CD4-positive, alpha-beta T cell treated with Interleukin-17A for 1 hour (primary cell): ENCODE measurements at places on chromosomes 12 and 14.

DNA sequence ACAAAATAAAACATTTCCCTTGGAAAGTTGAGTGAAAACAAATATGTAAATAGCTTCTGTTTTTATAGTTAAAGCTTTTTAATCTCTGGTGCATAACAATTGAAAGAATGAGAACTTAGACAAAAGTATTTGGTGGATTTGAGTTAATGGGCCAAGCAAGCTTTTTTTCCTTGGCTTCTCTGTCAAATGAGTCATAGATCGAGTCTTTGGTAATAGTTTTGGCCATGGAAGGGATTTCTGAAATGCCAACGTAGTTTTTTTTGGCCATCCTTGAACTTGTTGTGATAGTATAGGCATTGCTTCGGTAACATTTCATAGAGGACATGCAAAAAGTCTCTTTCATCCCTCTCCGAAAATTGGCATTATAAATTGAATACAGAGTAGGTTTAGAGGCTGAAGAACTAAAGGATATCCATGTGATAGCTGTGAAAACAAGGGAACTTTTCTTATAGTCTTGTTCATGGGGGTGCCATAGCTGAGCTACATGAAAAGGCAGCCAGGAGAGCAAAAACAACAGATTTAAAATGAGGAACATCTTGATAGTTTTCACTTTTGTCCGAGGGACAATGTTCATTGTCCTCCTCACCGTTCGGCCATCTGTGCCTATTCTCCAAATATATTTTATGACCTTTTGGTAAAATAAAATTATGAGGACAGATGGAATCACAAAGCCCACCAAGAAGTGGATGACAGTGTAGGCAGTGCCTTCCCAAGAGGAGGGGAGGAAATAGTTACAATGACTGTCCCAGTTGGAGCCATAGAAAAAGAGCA, 34.7 kb downstream of the GPR19 start:
- DNase-seq: no peak

GRCh38 chr14:77505031-77505430, 6.4 kb upstream of the ISM2 start:
- DNase-seq: no peak

DNA sequence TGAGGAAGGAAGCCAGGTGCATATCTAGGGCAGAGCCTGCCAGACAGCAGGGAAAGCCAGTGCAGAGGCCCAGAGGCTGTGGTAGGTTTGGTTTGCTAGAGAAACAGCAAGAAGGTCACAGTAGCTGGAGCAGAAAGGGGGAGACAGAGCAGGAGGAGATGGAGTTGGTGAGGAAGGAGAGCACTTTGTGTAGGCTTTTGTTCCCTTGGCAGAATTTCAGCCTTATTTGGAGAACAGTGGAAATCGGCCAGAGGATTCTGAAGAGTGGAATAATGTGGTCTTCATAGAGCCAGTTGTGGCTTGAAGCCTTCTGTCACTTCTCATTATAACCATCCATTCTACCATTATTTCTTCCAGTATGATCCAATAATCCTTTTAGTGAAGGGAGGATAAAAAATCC, 212.9 kb upstream of the FAR2 start:
- no peak for DNase-seq

GRCh38 chr12:80892597-80893445, 44.9 kb downstream of the LIN7A start:
- no peak for DNase-seq

DNA sequence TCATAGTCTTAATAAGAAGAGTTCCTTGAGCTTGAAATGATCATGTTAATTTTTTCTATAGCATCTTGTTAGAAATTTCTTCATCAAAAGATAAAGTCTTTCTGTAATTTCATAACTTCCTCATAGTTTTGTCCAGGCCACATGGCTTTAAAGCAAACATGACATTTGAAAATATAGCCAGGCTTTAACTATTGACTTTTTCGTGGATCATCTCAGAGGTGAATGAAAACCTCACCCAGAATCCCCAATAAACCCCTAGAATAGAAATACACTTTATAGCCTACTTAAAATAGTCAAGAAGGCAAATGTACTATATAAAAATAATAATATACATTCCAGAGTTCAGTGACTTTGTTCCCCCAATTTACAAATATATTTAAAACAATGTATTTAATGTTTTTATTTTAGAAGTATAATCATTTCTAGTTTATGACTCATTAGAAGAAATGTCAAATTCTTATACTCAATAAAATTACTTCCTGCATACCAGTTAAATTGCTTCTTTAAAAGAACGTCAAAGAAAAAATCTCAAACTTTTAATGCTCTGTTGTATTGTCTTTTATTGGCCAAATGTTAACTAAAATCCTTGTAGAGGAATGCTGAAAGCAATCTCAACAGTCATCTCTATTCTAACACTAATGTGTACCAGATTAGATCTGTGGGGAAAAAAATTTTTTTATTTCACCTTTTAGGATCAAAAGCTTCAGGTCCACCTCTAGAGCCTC, 21.6 kb downstream of the EXOC5 start:
- no peak for DNase-seq

DNA sequence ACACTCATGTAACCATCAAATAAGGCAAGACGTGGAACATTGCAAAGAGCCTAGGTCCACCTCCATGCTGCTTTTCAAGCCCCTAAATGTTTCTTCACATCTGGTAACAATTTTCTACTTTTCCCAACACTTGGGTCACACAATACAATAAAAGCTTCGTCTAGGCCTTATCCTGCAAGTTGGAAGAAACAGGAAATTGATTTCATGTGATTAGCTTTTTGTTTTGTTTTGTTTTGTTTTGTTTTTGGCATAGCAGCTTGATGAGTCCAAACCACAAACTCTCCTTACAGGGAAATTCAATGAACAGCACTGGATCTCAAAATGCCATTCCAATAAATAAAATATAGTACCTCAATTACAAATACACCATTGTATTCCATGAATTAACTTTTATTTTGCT, 19.3 kb downstream of the TAS2R50 start:
- DNase-seq: no peak

- no peak for DNase-seq
These were observed 56.4 kb upstream of the KIF21A start for GRCh38 chr12:39499296-39499695.

DNA sequence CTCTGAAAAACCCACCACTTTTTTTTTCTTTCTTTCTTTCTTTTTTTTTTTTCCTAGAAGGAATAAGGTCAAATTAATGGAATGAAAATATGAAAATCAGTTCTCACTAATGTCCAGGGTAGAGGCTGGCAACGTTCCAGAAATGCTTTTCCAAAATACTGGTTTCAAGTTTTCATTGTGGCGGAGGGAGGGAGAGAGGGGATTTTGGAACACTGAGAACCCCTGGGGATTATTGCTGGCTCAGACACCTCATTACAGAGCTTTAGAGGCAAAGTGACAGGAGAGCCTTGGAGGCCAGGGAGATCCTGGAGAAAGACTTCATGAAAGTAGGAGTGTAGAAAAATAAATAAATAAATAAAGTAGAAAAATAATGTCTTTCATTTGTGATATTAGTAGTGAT, 45.4 kb downstream of the ALX1 start:
- DNase-seq: no peak

DNA sequence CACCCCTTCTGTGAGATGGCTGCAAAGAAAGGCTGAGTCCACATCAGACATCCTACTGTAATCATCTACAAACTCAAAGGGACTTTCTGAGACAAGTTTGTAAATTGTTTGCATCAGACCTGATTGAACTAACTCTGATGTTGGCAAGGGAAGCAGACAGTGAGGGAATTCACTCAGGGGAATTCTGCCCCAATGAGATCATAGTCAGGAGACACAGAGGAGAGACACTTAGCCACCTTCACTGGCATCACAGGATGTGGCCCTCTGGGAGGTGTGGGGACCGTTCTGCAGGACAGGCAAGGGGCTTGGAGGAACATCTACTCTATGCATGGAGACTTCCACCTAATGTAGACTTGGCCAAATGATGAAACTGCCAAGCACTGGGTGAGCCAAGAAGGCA, 70.7 kb upstream of the DDX11 start:
- DNase-seq: no peak

GRCh38 chr14:87748558-87748957, 244.4 kb downstream of the GALC start:
- no peak for DNase-seq

DNA sequence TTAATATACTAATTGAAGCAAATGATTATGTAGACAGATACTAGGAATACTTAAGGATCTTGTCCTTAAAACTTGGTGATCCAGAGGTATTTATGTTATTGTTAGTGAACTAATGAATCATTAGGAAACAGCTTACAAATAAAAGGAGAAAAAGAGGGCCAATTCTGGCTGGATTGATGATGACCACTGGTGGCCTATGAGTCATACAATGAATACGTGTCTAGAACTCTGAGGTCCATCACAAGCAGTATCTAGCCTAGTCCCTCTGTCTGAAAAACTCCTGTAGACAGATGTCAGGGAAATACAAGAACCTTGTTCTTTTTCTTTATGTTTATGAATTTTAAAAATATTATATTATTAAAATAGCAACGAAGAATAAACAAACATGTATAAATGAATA, 51.7 kb upstream of the RTL1 start:
- no peak for DNase-seq

DNA sequence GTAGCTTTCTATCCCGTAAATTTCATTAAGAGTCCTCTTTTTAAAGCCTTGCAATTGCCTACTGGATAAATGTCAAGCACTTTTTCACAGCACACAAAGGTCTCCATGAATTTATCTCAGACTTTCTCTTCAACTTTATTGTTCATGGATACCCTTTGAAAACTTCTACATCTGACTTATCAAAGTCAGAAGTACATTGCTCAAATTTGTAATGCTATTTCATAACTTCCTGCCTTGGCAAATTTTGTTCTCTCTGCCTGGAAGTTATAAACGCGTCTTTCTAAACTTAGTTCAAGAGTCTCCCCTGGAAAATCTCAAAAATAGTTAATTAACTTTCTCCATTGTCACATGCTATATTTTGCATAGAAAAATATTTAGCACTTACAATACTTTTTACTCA, 55.9 kb upstream of the RERGL start:
- no peak for DNase-seq

- no peak for DNase-seq
These were observed 114.3 kb downstream of the DIP2B start for GRCh38 chr12:50618864-50619609.

- no peak for DNase-seq
These were observed 73.5 kb downstream of the LIN7A start for GRCh38 chr12:80864046-80864735.

GRCh38 chr12:45546545-45546944, 183.0 kb upstream of the ARID2 start:
- DNase-seq: no peak

DNA sequence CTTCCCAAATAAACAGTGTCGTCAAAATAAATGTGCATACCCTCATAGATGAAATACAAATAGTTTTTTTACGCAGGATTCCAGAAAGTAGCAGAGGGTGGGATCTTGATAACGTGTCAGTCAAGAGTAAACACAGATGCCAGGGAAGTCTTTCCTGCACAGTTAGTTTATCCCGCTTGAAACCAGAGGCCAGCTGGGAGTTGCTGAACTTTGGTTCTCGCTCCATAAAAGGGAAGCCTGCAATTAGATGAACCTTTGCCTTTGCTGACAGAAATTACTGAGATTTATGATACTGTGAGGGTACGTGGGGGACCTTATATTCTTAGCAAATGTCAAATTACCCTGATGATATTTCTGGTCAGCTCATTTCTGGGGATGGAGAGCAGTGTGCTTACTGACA, 18.9 kb downstream of the FAR2 start:
- no peak for DNase-seq

DNA sequence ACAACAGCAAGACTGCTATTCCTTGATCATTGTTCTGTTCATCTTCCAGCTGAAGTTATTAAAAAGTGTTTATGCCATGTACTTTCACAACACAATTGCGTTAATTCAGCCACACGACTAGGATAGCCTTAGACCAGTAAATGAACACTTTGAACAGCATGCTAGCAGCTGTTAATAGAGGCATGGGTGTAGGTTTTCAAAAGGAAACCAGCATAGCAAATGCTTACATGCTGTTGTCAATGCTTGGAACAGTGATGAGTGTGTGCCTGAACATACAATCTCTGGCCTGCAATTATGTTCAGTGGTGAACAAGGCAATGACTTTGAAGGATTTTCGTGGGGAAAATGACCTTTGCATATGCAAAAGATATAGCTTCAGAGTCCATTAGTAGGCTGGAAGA, 127.4 kb upstream of the RBM19 start:
- DNase-seq: no peak

GRCh38 chr14:89481196-89481595, 64.2 kb upstream of the FOXN3 start:
- DNase-seq: no peak

- no peak for DNase-seq
These were observed 63.4 kb downstream of the APOBEC1 start for GRCh38 chr12:7602277-7602676.

DNA sequence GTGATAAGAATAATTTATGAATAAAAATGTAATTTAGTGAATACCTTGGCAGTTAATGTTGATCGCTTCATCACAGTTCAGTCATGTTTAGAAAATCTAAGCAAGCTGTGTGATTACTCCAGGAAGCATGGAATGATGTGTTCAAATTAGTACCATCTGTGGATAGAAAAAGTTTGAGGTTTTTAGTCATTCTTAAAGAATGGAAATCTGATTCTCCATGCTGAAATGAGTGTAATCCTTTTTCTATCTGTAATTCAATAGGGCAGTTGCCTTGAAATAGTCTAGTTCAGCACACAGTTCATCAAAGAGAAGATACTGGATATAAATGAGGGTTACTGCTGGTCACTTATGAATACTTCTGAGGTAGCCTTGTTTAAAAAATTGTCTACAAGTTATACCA, 127.2 kb upstream of the MYF6 start:
- DNase-seq: no peak

- no peak for DNase-seq
These were observed 84.7 kb upstream of the SOX5 start for GRCh38 chr12:24034160-24034559.

DNA sequence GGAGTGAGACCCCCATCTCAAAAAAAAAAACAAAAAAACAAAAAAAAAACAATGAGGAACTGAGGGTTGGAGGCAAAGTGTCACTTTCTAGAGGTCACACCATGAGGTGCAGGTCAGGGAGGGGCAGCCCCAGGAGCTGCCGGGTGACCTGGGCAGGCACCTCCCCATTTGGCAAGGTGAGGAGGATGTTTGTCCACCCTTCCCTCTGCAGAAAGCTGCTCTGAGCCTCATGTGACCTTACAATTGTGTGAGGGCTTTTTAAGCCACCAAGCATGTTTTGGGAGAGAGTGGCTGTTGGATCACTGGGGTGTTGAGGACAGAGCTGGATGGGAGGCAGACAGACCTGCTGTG, 49.6 kb downstream of the FOXN4 start:
- no peak for DNase-seq

- DNase-seq: no peak
These were observed 68.2 kb downstream of the KSR2 start for GRCh38 chr12:117900561-117900960.

- DNase-seq: no peak
These were observed 368.0 kb upstream of the PDE3A start for GRCh38 chr12:20000229-20000849.

- DNase-seq: no peak
These were observed 24.6 kb upstream of the MGP start for GRCh38 chr12:14910090-14910915.

GRCh38 chr14:32011225-32011624, 65.9 kb upstream of the ARHGAP5 start:
- DNase-seq: no peak
